ENCODE measurements at places on chromosomes 11 and 22.

DNA sequence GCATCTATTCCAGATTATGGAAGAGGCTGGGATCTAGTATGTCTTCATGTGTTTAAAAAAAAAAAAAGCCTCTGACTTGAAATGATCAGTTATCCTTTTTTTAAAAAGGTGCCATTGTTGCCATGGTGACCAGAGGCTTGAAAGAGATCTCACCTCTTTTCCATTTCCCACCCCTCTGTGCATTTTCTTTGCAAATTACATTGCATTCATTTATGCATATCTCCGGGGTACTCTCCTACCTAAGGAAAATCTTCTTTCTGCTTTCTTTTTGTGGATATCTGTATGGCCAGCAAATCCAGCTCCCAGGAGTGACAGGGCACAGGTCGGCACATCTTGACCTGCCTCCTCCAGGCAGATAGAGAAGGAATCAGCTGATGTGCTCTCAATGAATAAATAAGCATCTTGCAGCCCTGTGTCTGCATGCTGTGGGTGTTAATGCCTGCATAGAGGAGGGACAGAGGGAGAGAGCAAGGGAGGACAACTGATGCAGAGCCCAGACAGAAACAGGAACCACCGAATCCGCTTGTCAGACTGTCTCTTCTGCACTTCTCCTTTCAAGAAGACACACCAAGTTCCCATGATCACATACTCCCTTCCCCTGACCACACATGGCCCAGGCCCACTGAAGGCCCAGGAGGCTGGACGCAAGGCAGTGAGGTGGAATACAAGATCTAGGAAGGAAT is 50.9 kb downstream of the CWC15 start:
- peak; percentile 27 for DNase-seq

GRCh38 chr11:59380263-59381059 is 21.8 kb downstream of the OR5AN1 start:
- DNase-seq = no peak

DNA sequence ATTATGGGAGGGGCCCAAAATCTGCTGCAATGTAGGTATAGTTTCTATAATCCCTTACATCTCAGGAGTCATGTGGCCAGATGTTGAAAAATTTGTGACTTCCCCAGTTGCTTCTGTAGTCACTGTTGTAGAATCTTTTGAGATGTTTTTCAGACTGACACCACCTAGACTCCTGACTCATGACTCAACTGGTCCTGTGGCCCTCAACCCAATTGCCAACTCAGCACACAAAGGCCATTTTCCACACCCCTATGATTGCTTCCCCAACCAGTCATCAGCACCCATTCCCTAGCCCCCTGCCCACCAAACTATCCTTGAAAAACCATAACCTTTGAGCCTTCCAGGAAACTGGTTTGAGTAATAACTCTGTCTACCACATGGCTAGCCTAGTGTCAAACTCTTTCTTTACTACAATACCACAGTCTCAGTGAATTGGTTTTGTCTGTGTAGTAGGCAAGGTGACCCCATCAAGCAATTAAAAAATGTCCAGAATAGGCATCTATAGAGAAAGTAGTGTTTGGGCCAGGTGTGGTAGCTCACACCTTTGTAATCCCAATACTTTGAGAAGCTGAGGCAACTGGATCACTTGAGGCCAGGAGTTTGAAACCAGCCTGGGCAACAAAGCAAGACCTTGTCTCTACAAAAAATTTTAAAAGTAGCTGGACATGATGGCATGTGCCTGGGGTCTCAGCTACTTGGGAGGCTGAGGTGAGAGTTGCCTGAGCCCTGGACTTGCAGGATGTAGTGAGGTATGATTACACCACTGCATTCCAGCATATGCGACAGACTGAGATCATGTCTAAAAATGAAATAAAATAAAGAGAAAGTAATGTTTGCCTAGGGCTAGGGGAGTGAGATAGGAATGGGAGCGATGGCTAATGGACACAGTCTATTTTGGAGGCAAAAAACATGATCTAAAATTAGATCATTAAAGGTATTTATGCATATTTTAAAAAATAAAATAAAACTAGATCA is 24.1 kb upstream of the FEZ1 start:
- no peak for DNase-seq

GRCh38 chr11:100512475-100512874 is 174.6 kb upstream of the ARHGAP42 start:
- DNase-seq = no peak

DNA sequence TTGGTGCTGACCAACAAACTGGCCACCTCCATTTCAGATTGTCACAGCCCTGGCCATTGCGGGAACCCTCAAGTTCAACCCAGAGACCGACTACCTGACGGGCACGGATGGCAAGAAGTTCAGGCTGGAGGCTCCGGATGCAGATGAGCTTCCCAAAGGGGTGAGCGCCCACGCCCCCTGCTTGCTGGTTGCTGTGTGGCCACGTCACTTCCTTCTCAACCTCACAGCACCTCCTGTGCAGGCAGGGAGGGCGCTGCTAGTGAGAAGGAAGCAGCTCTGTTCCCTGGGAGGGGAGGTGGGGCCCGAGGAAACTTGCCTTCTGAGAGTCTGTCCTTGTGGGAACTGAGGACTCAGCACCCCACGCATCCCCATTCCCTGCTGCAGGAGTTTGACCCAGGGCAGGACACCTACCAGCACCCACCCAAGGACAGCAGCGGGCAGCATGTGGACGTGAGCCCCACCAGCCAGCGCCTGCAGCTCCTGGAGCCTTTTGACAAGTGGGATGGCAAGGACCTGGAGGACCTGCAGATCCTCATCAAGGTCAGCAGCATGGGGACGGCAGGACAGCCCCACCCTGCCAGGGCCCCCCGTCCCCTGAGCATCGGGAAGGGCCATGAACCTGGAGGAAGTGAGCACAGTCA is 19.3 kb downstream of the POLR3H start:
- peak; percentile 61 for DNase-seq

DNA sequence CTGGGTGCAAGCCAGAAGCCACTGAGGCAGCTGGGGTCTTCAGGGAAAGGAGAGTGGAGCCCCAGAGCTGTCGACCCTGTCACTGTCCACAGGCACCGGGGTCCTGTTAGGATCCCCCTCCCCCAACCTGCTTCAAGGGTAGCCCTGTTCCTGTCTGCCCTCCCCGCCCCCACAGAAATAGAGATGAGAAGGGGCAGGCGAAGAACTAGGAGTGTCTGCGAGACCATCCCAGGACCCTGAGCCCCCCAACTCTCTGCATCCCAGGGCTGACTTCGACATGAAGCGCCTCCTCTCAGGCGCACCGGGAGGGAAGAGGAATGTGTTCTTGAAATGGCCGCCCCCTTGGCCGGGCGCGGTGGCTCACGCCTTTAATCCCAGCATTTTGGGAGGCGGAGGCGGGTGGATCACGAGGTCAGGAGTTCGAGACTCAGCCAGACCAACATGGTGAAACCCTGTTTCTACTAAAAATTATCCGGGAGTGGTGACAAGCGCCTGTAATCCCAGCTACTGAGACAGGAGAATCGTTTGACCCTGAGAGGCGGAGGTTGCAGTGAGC is 607 bp upstream of the ZNF70 start:
- peak; percentile 57 for DNase-seq

- no peak for DNase-seq
Observed at GRCh38 chr11:116696381-116696941, 76.3 kb downstream of the BUD13 start.

DNA sequence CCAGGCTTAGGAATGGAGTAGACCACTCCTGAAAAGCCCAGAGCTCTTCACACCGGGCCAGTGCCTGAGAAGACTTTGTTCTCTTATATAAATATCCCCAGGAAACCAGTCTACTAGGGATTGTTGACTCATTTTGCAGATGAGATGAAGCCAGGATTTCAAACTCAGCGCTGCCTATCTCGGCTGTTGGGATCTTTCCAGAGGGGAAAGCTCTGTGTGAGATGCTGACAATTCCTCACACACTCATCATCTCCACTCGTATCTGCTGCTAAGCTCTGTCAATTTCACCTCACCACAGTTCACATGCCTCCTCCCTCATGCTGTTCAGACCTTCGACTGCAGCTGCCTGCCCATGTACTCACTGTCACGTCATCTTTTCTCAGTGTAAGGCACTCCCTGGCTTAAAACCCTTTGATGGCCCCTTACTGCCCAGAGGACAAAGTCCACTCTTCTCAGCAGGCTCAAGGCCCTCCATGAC is 12.5 kb downstream of the USH1C start:
- no peak for DNase-seq

DNA sequence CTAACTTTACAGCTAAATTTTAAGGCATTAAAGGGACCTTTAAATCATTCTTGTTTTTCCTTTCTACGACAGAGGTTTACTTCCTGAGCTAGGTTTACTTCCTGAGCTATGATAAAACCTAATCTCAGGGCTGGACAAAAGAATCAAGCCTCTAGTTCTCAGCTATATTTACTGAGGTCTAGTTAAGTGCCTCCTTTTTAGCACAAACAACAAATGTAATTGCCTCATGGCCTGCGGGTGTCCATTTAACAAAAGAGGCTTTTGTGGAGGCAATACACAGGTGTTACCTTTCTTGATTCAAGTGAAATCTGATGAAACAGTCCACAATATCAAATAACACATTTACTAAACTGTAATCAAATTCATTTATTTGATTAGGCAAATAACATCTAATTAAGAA is 67.3 kb downstream of the IMMP1L start:
- no peak for DNase-seq

DNA sequence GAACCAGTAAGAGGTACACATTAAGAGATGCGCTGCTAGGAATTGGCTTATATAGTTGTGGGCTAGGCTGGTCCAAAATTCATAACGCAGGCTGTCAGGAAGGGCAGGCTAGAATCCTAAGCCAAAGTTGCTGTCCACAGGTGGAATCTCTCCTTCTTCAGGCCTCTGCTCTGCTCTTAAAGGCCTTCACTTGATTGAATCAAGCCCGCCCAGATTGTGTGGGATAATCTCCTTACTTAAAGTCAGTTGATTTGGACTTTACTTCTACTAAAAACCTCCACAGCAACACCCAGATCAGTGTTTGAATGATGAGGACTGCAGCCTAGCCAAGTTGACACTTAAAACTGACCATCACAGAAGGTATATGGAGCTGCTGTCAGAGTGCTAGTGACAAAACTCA is 68.8 kb downstream of the LRRC32 start:
- no peak for DNase-seq

- no peak for DNase-seq
Observed at GRCh38 chr22:46696229-46696518, 41.9 kb downstream of the CERK start.

GRCh38 chr11:35963911-35964310 is 20.0 kb downstream of the LDLRAD3 start:
- no peak for DNase-seq

- DNase-seq = no peak
Observed at GRCh38 chr22:44947846-44948245, 62.0 kb downstream of the PHF21B start.

DNA sequence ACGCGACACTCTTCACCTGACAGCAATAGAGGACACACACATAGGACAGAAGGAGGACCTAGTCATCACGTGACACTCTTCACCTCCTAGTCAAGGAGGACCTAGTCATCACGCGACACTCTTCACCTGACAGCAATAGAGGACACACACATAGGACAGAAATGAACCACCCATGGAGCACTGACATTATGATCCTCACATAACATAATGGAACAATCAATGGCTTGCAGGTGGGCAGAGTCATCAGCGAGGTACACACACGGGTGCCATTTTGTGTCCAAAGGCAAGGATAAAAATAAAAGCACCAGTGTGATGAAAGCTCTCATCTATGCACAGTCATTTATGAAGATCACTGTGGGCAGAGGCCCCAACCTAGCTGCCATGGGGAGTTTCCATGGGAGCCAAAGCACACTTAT is 354.7 kb downstream of the LARGE1 start:
- no peak for DNase-seq

DNA sequence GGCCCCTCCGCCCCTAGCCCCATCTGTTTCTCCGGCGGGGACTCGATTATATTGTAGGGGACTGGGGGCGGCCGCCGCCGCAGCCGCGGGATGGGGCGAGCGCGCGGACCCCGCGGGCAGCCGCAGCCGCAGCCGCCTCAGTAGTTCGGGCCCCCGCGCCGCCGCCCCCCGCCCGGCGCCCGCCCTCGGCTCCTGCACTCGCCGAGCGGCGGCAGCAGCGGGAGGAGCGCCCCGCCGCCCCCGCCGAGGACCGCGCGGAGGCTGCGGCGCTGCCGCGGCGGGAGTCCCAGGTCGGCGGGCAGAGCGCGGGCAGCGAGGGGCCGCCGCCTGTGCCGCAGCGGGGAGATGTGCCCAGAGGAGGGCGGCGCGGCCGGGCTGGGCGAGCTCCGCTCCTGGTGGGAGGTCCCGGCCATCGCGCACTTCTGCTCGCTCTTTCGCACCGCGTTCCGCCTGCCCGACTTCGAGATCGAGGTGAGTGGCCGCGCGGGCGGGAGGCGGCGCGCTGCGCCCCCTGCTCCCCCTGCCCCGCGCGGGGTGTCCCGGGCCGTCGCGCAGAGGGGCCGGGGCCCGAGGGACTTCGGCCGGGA is at the start of gene CECR2:
Gene CECR2, plus strand, starts transcription at position 22 of the 587 bp plus-strand sequence. Its CDS starts 324 bp downstream, at position 346.
- DNase-seq = peak; percentile 19

DNA sequence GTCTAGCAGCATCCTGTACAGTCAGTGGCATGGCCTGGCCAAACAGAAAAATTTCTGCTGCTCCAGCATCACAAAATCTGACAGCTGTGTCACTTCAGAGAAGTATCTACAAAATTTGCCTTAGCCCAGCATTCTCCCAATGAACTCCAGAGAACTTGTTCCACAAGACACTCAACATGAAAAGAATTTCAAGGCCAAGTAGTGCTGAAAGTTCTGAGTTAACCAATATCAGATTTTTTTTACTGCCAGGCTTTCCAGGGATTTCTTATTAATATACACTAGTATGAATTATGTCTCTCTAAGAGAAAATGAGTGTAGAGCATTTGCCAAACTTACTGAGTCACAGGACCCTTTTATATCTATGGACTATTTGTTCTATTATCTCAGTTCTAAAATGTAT is 68.8 kb downstream of the OR5AK2 start:
- DNase-seq = no peak

- DNase-seq = peak; percentile 72
Observed at GRCh38 chr22:22717664-22718063, 73.2 kb downstream of the GGTLC2 start.

GRCh38 chr11:5369789-5370188 is 13.8 kb upstream of the OR51M1 start:
- DNase-seq = peak; percentile 84

DNA sequence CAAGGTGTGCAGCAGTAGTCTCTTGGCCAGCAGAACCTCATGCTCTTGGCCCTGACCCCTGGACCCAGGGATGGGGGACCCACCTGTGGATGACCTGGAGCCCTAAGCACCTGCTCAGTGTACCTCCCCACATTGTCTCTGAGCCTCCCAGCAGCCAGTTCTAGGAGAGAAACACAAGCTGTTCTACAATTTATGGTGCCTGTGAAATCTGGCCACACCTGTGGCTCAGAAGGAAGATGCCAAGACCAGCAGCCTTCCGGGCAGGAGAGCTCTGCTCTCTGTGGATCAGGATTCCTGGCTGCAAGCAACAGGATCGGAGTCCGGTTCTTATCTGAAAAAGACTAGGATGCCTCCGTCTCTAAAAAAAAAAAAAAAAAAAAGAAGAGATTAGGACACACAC is 103.6 kb upstream of the ANO1 start:
- no peak for DNase-seq

- no peak for DNase-seq
Observed at GRCh38 chr11:100831929-100832494, 144.9 kb downstream of the ARHGAP42 start.

- DNase-seq = peak; percentile 11
Observed at GRCh38 chr11:94457118-94458029, 36.3 kb downstream of the MRE11 start.

Measured in hematopoietic multipotent progenitor cell treated with erythropoietin and hydrocortisone succinate and interleukin-3 and kit ligand, for 6 days (in vitro differentiated cells).